Aorta (tissue), 5 donors: ENCODE measurements at places on chromosomes 4 and X. TPM values are rescaled to one million over a fixed set of nuclear protein-coding genes. Genes with fewer than 3 reads are reported as not detected.

The NAP1L3 gene
- 12.9 TPM for total RNA-seq

GRCh38 chr4:38782452-38783108, at the start of gene TLR10:
Gene TLR10, minus strand, starts transcription at chr4:38782990. Its CDS starts 7,400 bp downstream, at chr4:38775590.
- no peak within 1 kb of the TSS for H3K4me3 ChIP-seq
- H3K27ac ChIP-seq: no peak within 1 kb of the TSS
- H3K36me3 ChIP-seq: no peaks in the 10 kb centered on the region
- no peaks in the 10 kb centered on the region for H3K27me3 ChIP-seq
- H3K4me1 ChIP-seq: no peaks in the 10 kb centered on the region

DNA sequence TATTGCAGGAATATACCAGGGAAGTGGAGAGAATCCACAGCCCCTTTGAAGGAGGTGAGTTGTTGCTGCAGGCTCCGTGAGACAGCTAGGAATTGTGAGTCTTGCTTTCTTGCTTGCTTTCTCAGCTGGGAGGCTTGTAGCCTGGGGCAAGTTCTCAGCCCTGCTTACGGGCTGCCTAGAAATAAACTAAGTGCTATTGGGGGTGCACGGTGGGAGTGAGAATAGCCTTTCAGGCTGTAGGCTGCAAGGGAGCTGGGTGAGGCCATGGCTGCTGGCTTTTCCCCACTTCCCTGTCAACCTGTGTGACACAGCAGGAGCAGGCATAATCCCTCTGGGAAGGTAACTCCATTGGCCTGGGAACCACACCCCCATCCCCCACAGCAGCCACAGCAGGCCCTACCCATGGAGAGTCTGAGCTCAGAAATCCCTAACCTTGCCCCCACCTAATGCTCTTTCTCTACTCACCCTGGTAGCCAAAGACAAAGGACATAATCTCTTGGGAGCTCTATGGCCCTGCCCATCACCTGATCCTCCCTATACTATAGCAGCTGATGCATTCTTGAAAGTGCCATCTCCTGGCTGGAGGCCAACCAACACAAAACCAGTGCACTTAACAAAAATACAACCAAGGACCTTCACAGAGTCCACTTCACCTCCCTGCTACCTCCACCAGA, 113.0 kb downstream of the MMRN1 start:
- no peak overlapping the region for H3K27ac ChIP-seq
- H3K4me1 ChIP-seq: no peaks in the 10 kb centered on the region
- H3K4me3 ChIP-seq: no peak overlapping the region
- no peak for DNase-seq
- no peaks in the 10 kb centered on the region for H3K27me3 ChIP-seq

DNA sequence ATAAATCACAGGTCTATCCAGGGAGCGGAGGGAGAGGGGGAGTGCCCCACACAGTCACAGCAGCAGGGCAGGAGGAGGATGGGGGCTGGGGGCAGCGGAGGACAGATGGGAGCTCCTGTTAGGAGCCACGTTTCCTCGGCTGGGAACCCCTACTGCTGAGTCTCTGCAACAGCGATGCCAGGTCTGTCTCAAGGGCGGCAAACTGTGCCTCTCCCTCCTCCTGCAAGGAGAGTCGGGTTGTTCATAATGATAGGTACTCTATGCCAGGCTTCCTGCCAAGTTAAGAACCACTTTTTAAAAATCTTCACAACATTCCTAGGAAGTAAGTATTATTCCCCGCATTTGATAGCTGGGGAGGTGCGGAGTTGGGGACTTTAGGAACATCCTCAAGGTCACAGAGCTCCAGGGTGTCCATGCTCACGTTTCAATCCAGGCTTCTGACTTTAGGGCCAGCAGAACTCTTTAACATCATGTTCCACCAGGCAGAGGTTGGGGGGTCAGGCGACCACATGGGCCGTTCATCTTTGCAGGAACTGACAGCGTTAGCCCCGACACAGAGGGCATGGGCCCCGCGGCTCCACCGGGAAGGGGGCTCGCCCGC, 98.3 kb upstream of the MAML3 start:
- peak overlapping the region; percentile 70 for H3K4me3 ChIP-seq
- H3K36me3 ChIP-seq: no peaks in the 10 kb centered on the region
- DNase-seq: no peak

GRCh38 chr4:169351872-169352271, 81.1 kb upstream of the SH3RF1 start:
- no peak for DNase-seq
- H3K4me3 ChIP-seq: no peak overlapping the region
- no peaks in the 10 kb centered on the region for H3K36me3 ChIP-seq
- no peaks in the 10 kb centered on the region for H3K27me3 ChIP-seq

DNA sequence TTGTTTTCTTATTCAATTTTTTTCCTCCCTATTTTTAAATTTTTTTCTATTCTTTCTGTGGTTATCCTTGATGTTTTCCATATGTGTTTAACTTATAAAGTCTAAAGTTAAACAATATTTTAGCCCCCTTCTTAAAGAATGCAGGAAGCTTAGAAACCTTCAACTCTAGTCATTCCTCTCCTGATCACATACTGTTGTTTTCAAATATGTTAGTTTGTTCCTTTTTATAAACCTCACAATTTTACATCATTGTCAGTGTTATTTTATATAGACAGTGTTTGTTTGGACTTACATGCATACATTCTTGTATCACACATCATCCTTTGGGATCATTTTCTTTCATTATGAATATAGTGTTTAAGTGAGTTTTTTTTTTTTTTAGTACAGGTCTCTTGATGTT, 31.6 kb downstream of the KANTR start:
- H3K36me3 ChIP-seq: peaks cover 1% of the 10 kb centered on the region
- no peaks in the 10 kb centered on the region for H3K4me1 ChIP-seq
- H3K4me3 ChIP-seq: no peak overlapping the region

The XAGE1B gene
- total RNA-seq: not detected

GRCh38 chr4:39698424-39699009, 581 bp downstream of the UBE2K start:
- H3K36me3 ChIP-seq: no peaks in the 10 kb centered on the region
- no peaks in the 10 kb centered on the region for H3K27me3 ChIP-seq
- peak; percentile 54 for DNase-seq
- H3K27ac ChIP-seq: peak overlapping the region; percentile 70
- no peaks in the 10 kb centered on the region for H3K4me1 ChIP-seq

The GAGE12F gene
- not detected for total RNA-seq

The NDST3 gene
- total RNA-seq: not detected

- no peak overlapping the region for H3K4me3 ChIP-seq
- H3K36me3 ChIP-seq: peaks cover 3% of the 10 kb centered on the region
- no peak for DNase-seq
- no peaks in the 10 kb centered on the region for H3K4me1 ChIP-seq
- H3K27me3 ChIP-seq: no peaks in the 10 kb centered on the region
Measured at GRCh38 chr4:5821665-5822358, 71.1 kb downstream of the CRMP1 start.

The SFRP2 gene
- total RNA-seq: 91.0 TPM

- no peak for DNase-seq
- H3K36me3 ChIP-seq: no peaks in the 10 kb centered on the region
- H3K4me1 ChIP-seq: no peaks in the 10 kb centered on the region
Measured at GRCh38 chr4:125734504-125734903, 419.7 kb downstream of the FAT4 start.

DNA sequence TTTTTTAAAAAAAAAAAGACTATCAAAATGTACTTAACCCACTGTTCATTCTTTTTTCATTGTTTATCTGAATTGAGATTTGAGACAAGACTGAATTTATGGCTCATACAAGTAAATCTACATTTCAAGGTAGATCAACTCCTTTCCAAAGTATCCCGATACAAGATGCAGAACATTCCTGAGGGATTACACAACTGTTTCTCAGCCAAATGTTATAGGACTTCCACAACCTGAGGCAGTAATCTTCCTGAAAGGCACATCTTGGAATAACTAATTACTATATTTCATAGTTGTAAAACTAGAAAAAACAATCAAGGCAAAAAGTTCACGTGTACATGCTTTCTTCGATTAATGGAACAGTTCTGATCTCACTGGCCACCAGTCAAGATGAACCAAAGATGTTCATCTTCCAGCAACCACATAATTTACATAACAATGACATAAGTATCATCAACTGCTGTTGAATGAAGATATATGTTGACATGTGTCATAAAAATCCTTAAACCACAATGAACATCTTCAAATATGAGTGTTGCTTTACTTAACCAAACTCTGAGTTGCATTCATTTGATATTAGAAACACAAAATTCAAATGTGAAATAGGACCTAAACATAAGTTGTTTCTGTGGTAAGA, 225.2 kb upstream of the DKK2 start:
- no peaks in the 10 kb centered on the region for H3K27me3 ChIP-seq
- H3K4me1 ChIP-seq: no peaks in the 10 kb centered on the region
- no peak overlapping the region for H3K27ac ChIP-seq

DNA sequence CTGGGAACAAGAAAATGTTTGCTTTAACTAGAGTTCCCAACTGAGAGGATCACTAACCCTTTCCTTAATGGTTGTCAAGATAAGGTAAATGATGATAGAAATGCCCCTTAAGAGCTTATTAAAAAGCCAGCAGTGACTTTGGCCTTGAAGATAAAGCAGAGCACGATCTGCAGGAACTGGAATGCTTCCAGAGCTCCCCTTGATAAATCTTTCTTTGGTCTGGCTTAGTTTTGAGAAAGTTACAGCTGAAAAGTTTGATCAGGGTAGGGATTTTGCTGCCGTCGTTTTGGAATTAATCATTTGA, 64.0 kb downstream of the PTTG2 start:
- no peak overlapping the region for H3K4me3 ChIP-seq
- H3K36me3 ChIP-seq: no peaks in the 10 kb centered on the region
- no peaks in the 10 kb centered on the region for H3K27me3 ChIP-seq
- DNase-seq: no peak
- H3K4me1 ChIP-seq: no peaks in the 10 kb centered on the region

DNA sequence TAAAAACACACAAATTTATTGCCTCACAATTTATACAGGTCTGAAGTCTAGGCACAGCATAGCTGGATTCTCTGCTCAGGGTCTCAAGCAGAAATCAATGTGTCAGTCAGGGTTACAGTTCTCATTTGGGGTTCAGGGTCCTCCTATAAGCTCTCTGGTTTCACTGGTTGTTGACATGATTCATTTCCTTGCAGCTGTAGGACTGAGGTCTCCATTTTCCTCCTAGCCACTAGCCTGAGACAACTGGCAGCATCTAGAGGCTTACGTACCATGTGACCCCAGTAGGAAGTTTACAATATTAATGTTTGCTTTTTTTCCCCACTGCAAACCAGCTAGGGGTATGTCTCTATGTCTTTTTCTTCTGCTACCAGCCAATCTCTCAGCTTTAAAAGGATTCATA, 102.5 kb downstream of the CPEB2 start:
- peaks cover 3% of the 10 kb centered on the region for H3K36me3 ChIP-seq
- no peak overlapping the region for H3K4me3 ChIP-seq
- DNase-seq: no peak
- no peaks in the 10 kb centered on the region for H3K4me1 ChIP-seq
- H3K27me3 ChIP-seq: no peaks in the 10 kb centered on the region
- no peak overlapping the region for H3K27ac ChIP-seq

GRCh38 chrX:66013194-66013816, 26.6 kb downstream of the VSIG4 start:
- no peaks in the 10 kb centered on the region for H3K4me1 ChIP-seq
- H3K4me3 ChIP-seq: no peak overlapping the region
- no peaks in the 10 kb centered on the region for H3K36me3 ChIP-seq

- no peak overlapping the region for H3K4me3 ChIP-seq
- no peaks in the 10 kb centered on the region for H3K27me3 ChIP-seq
- H3K4me1 ChIP-seq: no peaks in the 10 kb centered on the region
- H3K36me3 ChIP-seq: no peaks in the 10 kb centered on the region
- DNase-seq: no peak
Measured at GRCh38 chr4:138114434-138114833, 127.7 kb downstream of the SLC7A11 start.

GRCh38 chr4:127141856-127142255, 490.9 kb upstream of the INTU start:
- H3K4me3 ChIP-seq: no peak overlapping the region
- H3K27me3 ChIP-seq: no peaks in the 10 kb centered on the region
- DNase-seq: no peak
- no peak overlapping the region for H3K27ac ChIP-seq
- H3K4me1 ChIP-seq: no peaks in the 10 kb centered on the region

GRCh38 chr4:22607382-22607781, 85.4 kb upstream of the GBA3 start:
- peak; percentile 58 for DNase-seq
- H3K27ac ChIP-seq: no peak overlapping the region
- H3K4me1 ChIP-seq: no peaks in the 10 kb centered on the region
- no peak overlapping the region for H3K4me3 ChIP-seq
- no peaks in the 10 kb centered on the region for H3K36me3 ChIP-seq

DNA sequence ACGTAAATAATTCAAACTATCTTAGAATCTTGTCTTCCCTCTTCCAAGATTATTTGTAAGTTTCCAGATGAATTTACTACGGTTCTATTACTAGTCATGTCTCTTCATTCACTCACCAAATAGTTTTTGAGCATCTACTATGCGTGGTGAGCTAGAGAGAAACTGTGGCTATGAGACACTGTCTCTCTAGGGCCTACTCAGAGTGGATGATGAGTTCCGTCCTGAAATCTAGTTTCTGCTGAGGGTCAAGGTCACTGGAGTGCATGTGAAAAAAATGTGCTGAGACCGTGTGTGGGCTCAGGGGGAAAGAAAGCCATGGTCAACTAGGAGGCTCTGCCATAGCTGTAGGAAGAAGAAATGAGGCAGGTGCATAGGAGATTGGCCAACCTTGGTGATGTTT, 320.2 kb upstream of the GATB start:
- no peaks in the 10 kb centered on the region for H3K27me3 ChIP-seq
- H3K4me3 ChIP-seq: no peak overlapping the region
- no peaks in the 10 kb centered on the region for H3K36me3 ChIP-seq
- H3K4me1 ChIP-seq: no peaks in the 10 kb centered on the region
- no peak overlapping the region for H3K27ac ChIP-seq

The NPY1R gene
- 40.2 TPM for total RNA-seq

DNA sequence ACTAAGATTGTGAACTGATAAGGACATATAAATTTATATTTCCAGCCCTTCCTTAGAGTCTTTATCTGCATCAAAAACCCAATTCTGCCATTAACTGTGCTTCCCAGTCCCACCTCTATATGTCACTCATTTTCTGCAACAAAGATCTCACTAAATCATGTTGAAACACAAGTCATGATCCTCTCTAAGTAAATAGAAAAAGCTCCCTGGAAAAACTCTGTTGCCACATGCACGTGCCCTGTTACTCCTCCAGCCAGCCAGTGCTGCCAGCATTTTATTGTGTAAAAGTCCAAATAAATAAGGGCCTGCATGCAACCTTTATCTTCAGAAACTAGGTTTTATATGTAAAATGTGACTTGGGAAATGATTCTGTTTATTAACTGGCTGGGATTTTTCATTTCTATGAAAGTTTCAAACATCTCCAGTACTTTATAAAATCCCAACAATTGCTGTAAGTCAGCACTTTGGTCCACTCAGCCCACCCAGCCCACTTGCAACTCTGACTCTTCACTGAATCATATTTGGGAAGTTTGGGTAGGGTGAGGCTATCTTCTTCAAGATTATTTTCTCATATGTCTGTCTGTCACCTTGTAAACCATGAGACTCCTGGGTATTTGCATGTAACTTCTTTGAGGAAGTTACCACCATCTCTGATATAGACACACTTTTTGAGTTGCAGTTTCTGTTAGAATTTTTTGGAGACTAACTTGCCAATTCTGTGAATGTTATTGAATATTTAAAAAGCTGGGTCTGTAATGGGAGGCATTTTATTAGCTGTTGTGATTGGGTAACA, 40.0 kb upstream of the SMARCA5 start:
- H3K36me3 ChIP-seq: peaks cover 2% of the 10 kb centered on the region
- no peaks in the 10 kb centered on the region for H3K27me3 ChIP-seq
- H3K4me1 ChIP-seq: no peaks in the 10 kb centered on the region
- DNase-seq: no peak
- H3K4me3 ChIP-seq: no peak overlapping the region
